ENCODE measurements at places on chromosomes 2 and 18.

DNA sequence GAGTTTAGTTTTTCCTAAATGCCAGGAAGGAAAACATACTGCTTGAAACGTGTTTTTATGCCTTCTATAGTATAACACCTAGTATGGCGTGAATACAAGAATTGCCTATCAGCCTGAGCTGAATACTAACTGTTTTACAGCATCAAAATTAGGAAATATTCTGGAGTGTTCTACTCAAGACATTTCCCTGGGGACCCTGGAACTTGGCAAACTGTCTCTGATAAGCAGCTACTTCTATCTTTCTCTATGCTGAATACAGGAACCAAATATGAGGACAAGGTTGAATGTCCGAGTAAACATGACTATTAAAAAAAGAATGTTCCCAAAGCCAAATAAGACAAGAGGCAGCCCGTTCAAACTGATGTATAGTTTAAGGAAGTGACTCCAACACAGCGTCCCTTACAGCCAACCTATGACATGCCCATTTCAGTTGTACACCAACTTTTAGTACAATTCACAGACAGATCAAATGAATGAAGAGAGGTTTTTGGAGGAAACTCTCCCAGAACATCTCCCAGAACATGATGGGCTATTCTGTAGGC lies 951.3 kb upstream of the ACVR2A start:
- DNase-seq, result no peak

GRCh38 chr2:152120430-152120829 lies 21.6 kb upstream of the CACNB4 start:
- no peak for DNase-seq

DNA sequence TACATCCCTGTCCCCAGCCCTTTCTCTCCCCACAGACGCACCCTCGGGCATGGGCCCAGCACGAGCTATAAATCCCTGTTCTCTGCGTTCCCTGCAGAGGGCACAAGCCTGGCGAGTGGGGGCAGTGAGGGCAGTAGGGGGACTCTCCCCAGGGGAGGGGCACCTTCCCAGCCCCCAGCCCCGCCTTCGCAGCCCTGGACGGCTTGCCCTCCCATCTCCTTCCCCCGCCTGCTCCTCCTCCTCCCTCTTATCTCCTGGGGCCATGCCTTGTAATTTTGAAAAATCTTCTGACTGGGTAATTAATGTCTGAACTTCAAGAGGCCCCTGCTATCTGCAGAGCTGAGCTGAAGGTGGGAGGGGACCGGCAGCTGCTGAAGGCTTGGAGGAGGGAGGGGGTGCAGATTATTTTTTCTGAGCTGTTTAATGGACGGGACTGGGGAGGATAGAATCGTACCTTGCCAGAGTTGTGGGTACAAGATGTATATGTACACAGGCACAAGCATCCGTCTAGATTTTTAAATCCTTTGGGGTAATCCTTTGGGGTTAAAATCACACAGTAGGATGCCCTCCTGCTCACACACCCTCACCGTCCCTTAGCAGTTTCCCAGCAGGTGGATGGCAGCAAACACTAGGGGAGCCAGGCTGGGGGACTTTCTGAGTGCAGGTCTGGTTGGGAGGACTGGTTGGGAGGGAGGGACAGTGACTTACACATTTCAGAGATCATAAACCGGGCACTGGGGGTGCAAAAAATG lies 121.9 kb downstream of the SMAD7 start:
- no peak for DNase-seq

DNA sequence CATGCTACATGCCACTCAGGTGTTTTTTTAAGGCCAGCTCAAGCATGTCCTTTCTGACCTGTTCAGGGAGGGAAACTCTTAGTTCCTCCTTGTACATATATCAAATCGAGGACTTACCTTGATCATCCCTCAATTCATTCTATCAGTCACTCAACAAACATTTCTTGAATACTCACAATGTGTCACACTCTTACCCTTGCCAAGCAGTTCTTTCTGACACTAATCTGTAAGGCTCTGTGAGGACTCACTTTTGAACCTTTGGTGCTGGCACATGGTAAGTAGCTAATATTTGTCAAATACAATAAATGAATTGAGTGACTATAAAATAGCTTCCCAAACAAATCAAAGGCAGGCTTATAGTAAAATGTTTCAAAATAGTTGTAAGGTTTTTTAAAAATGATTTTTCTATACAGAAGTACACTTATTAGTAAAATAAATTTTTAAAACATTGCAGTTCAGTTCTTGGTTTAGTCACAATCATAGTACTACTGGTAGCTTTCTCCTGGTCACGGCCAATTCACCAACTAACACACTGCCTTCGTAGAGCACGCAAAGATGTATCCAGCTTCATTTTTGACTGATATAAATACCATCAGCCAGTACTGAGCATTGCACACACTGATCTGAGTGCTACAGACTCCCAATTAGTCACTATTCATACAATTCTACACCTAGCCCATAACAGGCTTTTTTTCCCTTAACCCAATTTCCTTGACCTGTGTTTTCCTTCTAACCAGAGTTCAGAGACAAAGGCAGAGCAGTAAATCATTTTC lies 50.9 kb downstream of the ZEB2 start:
- no peak for DNase-seq

- DNase-seq, result no peak
Measured at GRCh38 chr18:48805826-48806535, 144.8 kb downstream of the SMAD7 start.

GRCh38 chr18:45250479-45250878 lies 364.8 kb upstream of the SLC14A2 start:
- no peak for DNase-seq

- DNase-seq, result peak; percentile 90
Measured at GRCh38 chr2:218395826-218396687, 3.6 kb upstream of the CTDSP1 start.

DNA sequence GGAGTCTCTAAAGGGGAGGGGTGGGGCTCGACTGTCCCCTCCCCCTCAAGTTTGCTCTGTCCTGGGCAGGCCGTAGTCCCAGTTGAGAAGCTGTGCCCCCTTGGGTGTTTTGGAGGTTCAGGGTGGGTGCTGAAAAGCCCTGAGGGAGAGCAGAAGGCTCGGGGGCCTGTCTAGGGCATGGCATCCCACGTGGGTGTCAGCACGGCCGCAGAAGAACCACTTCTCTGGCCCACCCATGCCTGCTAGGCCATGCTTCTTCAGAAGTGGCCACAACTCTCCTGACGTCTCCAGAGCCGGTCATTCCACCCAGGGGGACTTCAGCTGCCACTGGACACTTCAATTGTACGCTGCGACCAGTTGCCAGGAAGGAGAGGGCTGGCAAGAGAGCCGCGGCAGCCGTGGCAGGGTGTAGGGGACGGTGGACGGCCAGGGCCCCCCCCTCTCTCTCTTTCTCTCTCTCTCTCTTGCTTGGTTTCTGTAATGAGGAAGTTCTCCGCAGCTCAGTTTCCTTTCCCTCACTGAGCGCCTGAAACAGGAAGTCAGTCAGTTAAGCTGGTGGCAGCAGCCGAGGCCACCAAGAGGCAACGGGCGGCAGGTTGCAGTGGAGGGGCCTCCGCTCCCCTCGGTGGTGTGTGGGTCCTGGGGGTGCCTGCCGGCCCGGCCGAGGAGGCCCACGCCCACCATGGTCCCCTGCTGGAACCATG lies at the start of gene INPP5D:
INPP5D (plus strand) TSS at position 546 of the 704 bp plus-strand sequence; CDS start at position 683, 137 bp downstream.
- DNase-seq, result peak; percentile 47

DNA sequence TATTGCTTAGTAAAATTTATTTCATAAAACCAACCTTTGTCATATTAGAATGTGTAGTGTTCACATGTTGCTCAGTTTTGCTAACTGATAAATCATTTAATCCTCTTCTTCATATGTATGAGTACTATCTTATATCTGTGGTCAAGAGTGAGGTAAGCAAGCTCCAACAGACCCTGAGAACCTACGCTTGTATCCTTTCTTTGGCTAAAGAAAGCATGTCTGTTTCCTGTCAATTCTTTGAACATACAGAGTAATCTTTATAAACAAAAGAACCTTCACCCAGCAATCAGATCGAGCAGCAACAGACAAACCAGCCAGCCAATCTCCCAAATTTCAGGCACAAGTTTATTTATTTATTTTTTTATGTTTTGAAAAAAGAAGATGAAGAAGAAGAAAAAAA lies 6.4 kb downstream of the ADCYAP1 start:
- no peak for DNase-seq

DNA sequence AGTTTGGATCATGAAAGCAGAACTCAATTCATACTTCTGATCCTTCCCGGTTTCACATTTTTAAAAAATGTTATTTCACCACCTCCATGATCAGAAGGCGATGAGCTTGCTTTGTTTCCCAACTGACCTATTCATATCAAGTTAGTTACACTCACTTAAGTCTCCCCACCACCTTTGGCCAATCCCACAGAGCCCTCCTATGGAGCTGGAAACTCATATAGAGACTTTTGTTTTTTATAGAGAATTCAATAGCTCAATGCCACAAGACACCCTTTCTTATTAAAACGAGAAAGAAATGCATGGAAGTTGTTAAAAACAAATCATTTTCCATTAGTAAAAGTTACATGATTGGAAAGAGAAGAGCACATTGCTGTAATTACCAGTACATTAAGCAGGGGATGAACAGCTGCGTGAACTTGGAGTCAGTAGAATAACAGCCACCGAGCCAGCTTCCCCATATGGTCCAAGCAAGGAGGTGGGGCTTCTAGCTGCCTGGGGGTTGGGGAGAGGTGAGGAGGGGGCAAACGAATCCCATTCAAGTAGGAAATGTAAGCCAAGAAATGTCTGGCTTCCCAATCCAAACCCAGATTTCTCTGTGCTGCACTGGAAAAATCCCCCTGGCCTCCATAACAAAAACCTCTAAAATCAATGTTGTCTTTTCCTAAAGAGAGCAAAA lies 614.5 kb downstream of the IRS1 start:
- no peak for DNase-seq

GRCh38 chr2:133378928-133379549 lies 189.2 kb downstream of the NCKAP5 start:
- no peak for DNase-seq
